ENCODE measurements at places on chromosomes 7 and 10.

DNA sequence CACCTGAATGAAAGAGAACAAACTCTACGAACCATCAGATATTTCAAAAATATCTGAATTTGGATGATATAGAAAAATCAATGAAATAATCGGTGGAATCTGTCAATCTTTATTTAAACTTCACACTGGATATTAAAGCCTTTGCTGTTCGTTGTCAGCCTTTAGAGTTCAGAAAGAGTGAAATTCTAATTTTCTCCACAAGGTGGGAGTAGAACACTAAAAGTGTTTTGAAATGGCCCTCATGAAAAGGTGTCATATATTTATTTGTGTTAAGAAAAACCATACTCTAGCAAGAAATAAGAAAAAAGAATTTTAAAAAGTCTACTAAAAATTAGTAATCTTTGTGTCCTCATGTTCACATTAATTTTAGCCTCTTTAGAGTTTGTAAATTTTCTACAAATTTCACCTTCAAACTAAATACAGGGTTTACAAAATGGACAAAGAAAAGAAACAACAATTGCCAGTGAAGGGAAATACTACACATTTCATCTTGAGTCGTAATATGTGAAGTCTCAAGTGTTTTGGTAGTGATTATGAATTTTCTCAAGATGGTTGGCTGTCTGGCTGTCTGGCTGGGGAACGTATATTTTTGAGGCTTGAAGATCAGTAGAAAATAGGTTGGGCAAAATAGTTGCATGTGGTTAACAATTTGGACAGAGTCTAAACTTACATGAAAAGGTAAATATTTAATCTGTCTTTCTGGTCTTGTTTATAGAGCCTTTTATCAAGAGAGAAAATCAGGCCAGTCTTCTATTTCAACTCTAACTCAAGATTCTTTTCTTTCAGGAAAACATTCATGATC, 43.7 kb downstream of the DNAJB9 start:
- peak; percentile 66 for DNase-seq

DNA sequence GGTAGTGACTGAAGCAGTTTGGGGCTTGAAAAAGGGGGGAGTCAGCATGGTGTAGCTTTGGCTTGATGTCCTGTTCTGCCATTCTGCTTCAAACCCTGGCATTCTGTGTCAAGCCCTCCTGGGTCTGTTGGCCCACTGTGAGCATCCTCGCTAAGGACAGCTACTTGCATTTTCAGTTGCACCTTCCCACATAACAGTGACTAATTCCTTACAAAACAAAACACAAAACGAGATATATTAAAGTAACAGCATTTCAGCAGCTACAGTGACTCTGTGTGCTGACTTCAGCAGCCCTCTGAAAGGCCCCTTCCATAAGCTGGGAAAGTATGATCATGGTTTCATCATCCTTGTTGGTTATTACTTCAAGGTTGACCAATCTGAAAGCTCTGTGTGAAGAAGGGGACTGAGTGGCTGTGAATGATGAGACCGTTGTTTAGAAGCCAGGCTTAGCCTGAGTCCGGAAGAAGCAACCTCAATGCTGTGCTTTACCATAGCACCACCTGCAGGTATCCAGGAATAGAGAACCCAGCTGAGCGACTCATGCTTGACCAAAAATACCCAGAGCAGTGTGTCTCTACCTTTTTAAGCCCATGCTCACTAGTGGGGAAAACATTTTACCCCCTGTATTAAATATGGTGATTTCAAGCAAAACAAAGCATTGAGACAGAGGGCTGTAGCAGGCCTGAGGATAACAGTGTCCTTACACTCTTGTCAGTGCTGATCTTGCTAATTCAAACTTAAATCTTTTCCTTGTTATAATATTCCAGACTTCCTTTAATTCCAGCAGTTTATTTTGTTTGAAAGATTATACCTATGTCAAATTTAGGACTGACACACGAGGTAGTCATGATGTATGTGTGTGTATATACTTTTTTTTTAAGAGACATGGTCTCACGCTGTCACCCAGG, 42.6 kb upstream of the CC2D2B start:
- peak; percentile 54 for DNase-seq

DNA sequence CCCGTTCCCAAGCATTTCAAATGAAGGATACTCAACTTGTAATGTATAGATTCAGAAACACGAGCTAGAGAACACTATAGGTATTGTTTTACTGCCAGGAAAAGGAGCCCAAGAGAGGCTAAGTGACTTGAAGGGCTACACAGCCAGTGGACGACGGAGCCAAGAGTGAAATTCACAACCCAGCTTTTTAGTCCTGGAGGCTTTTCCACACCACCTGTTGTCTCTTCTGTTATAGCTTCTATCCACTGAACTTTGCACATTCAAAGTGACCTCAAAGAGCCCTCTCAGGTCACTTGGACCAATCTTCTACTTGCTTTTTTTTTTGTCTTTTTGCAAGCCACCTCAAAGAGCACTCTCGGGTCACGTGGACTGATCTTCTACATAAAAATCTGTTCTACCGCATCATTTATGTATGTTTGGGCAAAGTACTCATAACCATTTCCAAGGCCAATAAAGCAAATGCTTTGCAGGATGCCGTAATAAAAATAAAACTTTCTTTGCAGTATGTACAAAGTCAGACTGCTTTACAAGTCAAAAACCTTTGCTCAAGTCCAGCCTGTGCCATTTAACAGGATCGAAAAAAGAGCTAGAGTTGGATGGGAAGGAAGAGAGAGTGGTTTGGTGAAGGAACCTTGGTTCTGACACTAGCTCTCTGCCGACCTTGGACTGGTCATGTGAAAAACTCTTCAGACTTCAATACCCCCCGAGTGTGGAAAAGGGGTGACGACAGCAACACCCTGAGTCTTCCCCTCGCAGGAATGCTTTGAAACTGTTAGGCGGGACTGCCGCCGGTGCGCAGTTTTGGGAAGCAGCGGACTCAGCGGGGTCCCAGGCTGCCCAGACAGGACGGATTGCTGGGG, 821 bp downstream of the SLC35B4 start:
- DNase-seq: peak; percentile 38

DNA sequence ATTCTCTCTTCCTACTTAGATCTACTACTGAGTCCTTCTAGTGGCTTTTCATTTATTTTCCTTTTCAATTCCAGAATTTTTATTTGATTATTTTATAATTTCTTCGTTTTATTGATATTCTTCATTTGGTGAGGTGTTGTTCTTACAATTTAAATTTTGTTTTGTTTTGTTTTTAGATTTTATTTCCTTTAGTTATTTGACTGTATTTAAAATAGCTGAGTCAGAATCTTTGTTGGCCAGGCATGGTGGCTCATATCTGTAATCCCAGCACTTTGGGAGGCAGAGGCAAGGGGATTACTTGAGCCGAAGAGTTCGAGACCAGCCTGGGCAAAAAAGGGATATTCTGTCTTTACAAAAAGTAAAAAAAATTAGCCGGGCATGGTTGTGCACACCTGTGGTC, 36.1 kb downstream of the AKAP9 start:
- no peak for DNase-seq

- DNase-seq: no peak
These were observed at the start of gene AKR1C8 for GRCh38 chr10:5184987-5185775. Gene AKR1C8 (minus strand): TSS chr10:5185150. CDS start chr10:5185104, 46 bp downstream.

- DNase-seq: no peak
These were observed 30.5 kb downstream of the GNA12 start for GRCh38 chr7:2813350-2814185.

DNA sequence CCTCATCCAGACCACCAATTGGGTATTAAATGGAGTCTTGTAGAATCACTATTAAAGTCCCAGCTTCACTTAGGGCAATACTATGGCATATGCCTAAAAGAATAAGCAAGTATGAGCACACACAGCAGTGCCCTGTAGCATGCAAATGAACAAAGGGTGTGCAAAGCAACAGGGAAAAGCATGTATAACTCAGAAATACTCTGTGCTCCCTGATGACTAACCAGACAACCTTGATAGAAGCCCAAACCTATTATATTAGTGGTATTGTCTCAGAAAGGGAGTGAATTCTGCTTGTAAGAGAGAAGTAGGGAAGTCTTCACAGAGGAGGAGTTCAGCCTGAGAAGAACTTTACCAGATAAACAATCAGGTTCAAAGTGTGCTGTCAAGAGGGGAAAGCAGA, 131.2 kb downstream of the DGKI start:
- no peak for DNase-seq

DNA sequence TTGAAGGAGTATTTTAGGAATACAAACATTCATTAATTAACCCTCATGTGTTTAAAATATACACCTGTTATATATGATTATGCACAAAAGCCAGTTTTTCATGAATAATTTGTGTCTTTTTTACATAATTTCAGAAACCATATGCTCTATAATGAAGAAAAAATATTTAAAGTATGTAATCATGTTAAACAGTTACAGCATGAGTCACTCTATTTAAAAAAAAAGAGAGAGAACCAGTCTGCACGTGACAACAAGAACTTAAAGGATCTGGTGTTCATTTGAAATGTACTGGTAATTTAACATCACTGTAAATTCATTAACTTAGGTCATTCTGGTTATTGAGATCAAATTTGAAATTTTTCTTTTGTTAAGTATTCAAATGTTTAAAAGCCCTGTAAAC, 228.5 kb downstream of the CACNB2 start:
- DNase-seq: no peak

DNA sequence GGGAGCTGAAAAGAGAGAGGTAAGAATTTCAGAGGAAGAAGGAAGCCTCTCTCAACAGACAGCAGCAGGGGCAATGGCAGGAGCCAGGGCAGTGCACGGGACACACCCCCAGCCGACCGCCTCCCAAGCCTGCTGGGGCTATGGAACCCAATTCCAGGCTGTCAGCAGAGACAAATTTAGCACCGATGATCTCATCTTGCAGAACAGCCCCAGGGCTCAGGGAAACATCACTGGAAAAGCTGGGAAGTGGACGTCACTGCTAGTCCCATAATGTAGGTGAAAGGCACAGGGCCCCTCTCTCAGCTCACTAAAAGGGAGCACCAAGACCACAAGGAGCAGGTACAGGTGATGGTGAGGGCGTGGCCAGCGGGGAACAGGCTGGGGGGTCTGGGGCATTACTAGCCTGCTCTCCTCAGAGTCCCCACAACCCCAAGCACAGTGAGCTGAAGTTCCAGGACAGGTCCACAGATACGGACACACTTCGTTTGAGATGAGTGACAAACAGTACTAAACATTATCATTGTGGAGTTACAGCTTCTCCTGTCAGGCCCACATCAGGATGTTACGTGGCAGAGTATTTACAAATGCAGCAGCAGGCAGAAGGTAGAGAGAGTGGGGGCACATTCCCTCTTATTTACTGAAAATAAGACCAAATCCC, 103.7 kb downstream of the PLXNA4 start:
- DNase-seq: no peak

GRCh38 chr7:128407751-128408708, 1.8 kb downstream of the IMPDH1 start:
- DNase-seq: no peak

- DNase-seq: no peak
These were observed 58.1 kb downstream of the DMBT1 start for GRCh38 chr10:122618461-122619165.

DNA sequence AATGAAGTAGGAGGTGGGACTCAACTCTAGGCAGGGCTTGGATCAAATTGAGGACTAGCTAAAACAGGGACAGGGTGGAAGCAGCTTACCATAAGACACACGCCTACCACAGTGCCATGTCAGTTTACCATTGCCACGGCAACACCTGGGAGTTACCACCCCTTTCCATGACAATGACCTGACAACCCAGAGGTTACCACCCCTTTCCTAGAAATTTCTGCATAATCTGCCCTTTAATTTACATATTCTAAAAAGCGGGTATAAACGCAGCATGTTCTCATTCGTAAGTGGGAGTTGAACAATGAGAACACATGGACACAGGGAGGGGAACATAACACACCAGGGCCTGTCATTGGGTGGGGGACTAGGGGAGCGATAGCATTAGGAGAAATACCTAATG, 72.7 kb downstream of the GCC1 start:
- no peak for DNase-seq

- DNase-seq: no peak
These were observed 82.8 kb upstream of the NPY start for GRCh38 chr7:24201226-24201625.

DNA sequence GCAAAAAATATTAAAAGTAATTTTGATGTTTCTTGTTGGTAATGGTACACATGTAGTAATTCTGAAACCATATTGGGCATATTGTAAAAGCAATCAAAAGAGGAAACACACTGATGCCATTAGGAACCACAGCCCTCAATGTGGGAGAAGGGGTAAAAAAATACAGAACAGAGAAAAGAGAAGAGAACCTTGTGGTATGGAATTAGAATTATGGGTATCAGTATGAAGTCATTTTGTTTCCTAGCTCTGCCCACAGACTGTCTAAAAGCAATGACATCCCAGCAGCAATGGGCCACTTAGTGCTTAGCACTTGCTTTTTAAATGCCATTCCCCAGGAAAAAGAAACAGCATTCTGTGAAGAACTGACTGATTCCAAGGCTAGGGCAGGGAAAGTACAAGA, 61.5 kb downstream of the CPVL start:
- no peak for DNase-seq

DNA sequence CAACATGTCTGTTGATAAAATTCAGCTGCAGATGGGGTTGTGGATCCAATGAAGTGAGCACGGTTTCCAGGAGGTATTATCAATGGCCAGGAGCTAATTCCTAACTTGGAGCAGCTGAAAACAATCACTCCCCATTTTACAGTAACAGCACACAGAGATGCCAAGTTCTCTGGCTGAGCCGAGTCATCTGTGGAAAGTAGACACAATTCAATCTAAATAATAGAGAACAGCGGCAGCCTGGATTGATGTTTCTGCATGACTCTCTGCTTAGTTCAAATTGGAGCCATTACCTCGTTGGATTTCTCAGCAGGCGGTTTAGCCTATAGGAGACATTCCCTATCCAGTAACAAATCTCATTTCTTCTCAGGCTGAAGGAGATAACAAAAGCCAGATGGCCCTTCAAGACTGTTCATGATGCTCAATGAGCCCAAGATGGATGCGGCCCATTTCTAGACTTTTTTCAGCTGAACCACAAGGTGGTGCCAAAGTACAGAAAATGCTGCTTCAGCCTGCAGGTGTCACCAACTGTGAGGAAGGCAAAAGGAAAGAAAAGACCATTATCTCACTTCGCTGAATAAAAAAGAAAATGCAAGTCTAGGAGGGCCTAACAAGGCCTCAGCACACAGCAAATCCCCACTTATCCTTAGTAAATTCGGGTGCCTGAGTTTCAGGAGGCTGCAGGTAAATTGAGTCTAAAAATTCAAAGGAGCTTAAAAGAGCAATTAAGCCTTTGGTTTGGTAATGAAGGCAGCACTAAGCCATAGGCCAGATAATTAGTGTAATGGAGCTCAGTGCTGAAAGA, 83.7 kb downstream of the SLC16A9 start:
- peak; percentile 77 for DNase-seq

DNA sequence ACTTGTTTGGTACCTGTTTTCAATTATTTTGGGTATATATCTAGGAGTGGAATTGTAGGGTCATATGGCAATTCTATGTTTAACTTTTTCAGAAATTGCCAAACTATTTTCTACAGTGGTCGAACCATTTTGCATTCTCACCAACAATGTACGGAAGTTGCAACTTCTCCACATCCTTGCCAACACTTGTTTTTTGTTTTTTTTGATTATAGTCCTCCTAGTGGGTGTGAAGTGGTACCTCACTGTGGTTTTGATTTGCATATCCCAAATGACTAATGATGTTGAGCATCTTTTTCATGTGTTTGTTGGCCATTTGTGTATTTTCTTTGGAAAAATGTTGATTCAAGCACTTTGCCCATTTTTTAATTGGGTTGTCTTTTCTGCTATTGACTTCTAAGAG, 122.1 kb downstream of the RPS24 start:
- DNase-seq: no peak
